Stimulated activated CD4-positive, alpha-beta T cell treated with anti-CD3 and anti-CD28 coated beads, TNF-alpha, amount 100 ng/mL, for 1 hour (primary cell): ENCODE measurements at places on chromosomes 5 and 9.

DNA sequence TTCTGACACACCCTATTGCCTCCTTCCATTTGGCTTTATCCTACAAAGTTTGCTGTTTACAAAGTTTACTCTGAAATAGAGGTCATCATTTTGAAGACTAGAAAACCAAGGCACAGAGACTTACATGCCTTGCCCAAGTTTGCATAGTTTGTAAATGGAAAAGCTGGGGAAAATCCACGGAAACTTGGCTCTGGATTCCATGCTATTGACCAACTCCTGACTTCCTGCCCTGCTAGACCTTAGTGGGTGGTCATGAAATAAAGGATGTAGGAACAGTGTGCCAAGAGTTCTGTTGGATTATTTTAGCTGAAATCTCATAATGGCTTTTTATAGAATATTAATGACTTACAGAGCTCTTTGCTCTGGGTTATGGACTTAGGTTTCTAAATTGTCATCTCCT is 69.5 kb downstream of the GRIA1 start:
- no peak for DNase-seq

DNA sequence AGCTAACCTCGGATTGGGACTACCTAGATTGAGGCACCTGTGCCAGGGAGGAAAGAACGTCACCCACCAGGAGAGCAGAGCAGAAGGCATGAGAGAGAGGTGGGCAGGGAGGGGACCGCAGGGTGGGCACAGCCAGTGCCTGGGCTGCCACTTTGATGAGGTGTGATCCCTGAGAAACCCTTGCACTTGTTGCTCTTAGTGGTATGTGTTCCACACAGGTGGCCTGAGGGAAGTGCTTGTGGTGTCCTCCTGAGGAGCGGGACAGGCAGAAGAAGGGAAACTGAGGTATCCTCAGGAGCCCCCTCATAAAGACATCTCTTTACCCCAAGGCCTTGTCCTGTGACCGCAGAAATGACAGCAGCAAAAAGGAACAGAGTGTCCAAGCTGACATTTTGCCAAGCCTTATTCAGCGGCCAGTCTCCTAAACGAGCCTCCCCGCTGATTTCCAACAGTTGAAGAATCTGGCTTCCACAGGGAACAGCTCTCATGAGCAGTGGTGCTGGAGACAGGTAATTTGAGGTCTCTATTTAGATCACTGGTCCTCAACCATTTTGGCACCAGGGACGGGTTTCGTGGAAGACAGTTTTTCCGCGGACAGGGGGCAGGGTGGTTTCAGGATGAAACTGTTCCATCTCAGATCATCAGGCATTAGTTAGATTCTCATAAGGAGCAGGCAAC is 82.4 kb downstream of the FOXD1 start:
- DNase-seq, result no peak

GRCh38 chr9:757246-757881 is 84.1 kb upstream of the DMRT1 start:
- DNase-seq, result no peak

DNA sequence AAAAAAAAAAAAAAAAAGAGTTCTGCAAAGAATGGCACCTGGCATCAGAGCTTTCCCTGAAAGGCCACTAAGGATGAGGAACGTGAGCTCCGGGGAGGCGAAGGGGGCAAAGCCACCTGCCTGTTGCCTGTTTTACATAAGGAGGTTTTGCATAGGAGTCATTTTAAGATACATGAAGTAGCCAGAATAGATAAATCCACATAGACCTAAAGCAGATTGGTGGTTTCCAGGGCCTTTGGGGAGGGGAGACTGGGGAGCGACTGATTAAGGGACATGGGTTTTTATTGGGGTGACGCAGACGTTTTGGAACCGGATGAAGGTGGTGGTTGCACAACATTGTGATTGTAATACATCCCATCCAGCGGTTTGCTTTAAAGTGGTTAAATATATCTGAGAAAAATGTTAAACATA is 7.1 kb downstream of the NEK6 start:
- DNase-seq, result no peak

- DNase-seq, result no peak
Measured at GRCh38 chr5:13346401-13346800, 598.1 kb downstream of the DNAH5 start.

GRCh38 chr5:33877449-33877848 is 14.3 kb downstream of the ADAMTS12 start:
- DNase-seq, result no peak

DNA sequence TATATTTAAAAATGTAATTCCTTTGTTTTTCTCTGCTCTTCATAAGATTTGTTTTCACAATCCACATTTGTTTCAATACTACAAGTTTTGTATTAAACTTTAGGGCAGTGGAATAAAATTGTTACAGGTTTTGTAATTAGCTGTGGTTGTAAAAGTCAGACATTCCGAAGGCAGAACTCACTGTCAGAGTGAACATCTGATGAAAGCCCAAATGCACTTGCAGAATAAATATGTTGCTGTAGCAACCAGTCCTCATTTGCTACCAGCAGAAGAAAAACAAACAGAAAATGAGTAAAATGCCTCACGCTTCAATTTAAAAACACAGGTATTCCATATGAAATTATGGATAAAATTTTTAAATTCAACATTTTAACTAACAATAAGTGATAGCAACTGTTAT is 740.1 kb upstream of the FAM174A start:
- DNase-seq, result no peak

DNA sequence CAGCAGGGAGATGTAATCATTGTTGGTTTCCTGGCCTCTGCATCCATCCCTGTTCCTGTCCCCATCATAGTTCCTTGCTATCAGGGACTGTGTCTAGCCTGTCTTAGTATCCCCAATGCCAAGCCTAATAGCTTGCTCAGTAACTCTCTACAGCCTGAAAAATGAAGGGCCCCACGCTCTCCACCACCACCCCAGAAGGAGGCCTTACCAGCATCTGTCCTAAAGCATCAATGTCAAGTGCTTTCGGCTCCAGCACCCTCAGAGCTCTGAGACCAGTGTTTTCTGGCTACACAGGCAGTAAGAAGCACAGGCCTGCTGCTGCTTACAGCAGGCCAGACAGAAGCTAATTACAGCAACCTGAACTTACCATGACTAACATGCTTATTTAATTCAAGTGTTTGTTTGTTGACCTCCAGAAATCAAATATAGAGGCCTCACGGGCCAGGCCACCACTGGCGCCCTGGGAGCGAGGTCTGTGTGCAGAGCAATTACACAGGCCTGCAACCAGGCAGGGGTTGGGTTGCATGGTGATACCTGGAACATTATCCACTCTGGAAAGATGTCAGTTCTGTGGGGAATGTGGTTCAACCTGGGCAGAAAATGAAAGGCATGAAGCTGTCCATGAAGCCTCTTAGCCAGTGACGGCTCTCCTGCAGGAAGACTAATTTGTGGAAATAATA is 124.3 kb downstream of the SLC1A3 start:
- DNase-seq, result no peak

DNA sequence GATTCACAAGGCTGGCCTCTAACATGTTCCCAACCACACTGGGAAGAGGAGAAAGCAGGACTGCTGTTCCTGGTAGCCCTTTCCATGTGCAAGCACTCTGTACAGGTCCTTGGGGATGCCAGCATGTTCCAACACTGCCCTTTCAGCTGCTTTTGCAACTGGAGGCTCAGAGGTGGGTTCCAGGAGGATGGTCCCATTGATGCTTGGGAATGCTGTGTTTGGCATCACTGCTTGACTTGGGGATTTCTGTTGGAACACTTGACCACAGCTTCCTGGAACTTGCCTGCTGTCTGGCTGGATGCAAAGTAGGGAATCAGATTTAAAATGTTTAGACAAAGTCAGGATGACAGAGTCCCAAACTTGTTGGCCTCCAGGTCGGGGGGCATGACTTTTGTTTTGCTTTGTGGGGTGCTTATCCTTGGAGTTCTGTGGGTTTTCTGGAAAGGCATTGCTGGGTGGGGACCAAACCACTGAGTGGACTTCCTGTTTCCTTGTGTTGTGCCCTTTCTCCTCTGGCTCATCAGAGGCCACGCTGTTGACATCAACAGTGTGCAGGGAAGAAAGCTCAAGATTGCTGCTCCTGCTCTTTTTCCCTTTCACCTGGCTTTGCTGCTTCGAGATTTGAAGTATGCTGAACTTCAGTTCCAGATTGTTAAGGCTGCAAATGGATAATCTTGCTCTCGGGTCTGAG is 148.5 kb upstream of the RPS23 start:
- DNase-seq, result no peak

DNA sequence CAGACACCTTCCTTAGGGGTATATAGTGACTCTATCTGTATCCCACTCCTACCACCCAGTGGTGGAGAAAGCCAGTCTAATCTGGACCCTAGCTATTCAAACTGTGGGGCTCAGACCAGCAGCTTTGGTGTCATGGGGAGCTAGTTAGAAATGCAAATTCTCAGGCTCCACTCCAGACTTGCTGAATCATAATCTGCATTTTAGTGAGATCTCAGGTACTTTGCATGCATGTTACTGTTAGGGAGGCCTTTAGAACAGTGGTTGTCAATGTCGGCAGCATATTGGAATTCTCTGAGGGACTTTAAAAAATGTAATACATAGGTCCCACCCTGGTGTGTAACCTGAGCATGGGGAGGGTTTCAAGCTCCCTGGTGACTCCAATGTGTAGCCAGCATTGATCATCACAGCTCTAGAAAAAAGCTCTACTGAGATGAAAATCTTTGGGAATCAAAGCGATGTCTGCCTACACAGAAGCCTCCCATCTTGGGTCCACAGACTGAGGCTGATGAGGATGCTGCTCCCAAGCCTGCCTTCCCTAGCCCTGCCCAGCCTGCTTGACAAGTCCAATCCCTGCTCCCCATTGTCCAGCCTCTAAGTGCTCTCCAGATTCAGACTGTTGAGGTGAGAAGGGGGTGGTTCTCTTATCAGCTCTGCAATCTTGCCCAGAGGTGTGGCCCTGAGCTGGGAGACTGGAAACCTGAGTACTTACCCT is 11.9 kb upstream of the GM2A start:
- no peak for DNase-seq
